T-helper 9 cell (primary cell): ENCODE measurements at places on chromosomes 3 and 15.

DNA sequence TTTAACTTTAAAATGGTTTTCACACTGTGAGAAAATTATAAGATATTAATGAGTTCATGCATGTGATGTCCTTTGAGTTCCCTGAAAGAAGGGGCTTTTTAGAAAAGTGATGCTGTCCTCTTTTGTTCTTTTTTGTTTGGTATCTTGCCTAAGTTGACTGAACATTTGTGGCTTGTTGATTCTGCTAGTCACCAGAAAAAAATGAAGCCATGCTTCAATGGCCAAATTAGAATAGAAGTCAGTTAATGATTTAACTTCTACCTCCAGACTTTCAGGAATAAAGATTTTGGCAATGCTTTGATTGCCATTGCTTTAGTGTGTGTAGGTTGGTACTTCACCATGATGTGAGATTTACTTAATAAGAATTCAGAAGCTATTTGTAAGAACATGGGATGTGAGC is 260.6 kb upstream of the NECTIN3 start:
- no peak for DNase-seq

DNA sequence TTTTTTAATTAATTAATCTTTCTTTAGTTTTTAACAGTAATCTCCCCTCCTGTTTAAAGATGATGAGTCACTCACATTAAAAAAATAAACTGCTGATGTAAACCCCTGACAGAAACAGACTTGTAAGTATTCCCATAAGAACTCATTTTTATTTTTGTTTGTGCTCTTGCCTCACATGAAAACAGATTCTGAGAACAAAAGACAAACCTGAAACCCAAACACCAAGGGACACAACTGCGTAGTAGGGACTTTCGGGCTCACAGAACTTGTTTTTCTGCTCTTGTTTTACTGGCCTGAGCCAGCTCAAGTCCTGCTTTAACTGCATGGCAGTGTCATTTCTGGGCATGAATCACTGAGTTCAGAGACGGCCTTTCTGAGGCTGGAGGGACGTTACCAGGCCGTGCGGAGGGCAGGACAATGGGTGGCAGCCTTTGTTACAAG is 600.8 kb downstream of the FOXP1 start:
- DNase-seq: no peak

DNA sequence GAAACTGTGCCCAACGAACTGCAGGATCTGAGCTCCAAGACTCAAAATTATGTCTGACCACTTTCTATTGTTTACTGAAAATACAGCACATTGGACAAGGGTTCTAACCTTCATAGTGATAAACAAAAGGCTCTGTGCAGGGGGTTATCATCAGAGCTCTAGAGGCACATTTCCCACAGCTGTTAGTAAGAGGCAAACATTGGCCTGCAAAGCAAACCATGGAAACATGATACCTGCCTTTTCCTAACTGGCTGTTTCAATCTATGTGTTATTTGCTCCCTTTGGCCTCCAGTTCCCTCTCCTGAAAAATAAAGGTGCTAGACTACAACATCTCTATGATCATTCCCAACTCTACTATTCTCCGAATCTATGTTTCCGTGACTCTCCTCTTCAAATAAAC is 159.7 kb upstream of the ARHGEF26 start:
- no peak for DNase-seq

DNA sequence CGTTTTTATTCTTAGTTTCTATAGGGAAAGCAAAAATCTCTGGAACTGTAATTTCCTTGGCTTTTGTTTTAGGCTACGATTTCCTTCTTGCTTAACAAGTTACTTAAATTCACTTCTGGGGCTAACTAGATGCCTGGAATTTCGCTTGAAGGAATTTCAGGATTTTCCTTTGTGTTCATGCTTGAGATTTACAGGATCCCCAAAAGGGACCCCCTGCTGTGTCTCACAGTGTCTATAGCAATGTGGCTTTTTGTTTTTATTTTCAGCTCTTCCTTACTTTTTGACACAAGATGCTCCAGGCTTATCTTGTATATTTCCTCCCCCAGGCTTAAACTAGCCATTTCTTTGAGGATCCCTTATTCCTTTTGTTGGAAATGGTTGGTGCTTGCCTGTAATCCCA is 95.5 kb upstream of the DPPA4 start:
- no peak for DNase-seq

DNA sequence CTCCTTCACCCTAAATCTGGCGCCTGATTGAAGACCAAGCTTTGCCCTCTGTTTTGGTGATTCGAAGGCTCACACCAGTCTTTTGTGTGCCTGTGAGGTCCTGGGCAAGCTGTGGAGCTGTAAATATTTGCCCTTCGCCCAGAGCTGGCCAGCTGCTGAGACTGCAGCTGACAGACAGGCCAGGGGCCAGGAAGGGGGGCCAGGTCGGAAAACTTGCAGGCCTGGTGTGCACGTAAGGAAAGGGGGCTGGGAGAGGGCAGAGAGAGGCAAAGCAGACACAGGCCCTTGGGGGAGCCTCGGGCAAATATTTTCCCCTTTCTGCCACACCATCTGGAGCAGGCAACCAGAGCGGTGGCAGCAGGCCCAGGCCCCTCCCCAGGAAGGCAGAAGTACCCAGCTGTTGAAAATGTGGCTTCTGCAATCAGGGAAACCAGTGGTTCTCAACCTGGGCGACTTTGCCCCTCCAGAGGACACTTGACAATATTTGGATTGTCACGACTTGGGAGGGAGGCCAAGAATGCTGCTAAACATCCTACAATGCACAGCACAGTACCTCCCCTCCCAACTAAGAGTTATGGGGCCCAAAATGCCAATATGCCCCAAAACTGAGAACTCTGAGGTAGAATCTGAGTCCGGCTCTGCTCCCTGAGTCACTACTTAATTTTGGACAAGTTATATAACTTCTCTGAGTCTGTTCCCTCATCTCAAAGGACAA is 2.5 kb downstream of the PDZRN3 start:
- no peak for DNase-seq

DNA sequence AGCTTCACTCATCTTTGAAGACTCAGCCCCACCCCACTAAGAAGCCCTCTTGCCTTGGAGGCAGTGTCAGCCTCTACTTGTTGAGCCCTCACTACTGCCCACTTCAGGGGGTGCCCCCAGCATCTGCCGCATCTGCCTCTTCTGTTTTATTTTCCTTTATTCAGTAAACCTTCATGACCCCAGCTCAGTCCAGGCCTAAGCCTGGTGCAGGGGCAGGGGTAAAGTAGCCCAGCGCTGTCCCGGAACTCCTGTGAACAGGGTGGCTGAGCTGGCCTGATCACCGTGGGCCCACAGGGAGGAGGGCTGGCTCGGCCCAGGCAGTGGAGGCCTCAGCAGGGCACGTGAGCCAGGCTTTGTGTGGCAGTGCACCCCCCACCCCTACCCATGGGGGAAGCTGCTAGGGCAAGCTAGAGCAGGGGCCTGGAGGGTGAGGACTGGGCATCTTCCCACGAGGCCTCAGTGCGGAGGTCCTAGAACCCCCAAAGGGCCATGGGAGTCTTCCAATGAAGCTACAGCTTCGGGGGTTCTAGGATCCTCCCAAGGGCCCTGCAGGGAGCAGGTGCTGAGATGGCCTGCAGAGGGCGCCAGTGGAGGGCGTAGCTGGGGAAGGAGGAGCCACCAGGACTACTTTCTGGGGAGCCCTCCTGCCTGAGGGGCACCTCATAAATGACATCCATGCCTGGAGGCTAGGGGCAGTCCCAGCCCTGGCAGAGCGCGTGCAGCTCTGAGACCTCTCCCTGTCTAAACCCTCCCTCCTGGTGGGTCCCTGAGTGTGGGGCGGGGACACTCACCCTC is 36.0 kb downstream of the TSPAN3 start:
- peak; percentile 38 for DNase-seq

- no peak for DNase-seq
Observed at GRCh38 chr3:43921056-43921648, 230.4 kb downstream of the ABHD5 start.

GRCh38 chr3:81816473-81817250 is 55.2 kb upstream of the GBE1 start:
- no peak for DNase-seq

DNA sequence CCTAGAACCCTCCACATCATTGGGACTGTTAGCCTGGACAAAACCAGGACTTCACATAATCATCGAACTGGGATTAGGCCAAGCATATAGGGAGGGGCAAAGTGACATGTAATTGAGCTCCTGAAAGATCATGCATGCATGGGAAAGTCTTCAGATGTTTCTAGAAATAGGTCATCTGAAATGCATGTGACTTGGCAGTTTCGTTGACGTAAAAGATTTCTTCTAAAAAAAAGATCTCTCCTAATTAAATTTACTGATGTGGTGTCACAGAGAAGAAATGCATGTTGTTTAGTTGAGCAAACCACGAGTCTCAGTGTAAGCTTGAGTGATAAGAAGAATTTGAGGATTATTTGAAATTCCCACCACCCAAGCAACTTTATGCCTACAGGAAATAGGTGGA is 70.0 kb upstream of the LIMD1 start:
- DNase-seq: no peak

DNA sequence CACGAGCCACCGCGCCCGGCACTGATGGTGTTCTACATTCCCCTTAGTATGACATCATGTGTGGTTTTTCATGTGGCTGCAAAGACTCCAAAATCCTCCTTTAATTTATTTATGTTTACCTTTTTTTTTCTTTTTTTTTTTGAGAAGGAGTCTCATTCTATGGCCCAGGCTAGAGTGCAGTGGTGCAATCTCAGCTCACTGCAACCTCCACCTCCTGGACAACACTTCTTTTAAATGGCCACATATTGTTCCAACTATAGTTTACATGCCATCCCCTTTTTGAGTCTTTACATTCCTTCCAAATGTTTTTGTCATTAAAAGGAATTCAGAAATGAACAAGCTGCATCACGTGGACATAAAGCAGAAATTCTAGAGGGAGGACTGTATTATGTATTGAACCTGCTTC is 10.3 kb upstream of the CDV3 start:
- DNase-seq: no peak

GRCh38 chr3:153330901-153331300 is 168.9 kb downstream of the RAP2B start:
- no peak for DNase-seq

- no peak for DNase-seq
Observed at GRCh38 chr15:93286446-93286845, 197.4 kb upstream of the RGMA start.

DNA sequence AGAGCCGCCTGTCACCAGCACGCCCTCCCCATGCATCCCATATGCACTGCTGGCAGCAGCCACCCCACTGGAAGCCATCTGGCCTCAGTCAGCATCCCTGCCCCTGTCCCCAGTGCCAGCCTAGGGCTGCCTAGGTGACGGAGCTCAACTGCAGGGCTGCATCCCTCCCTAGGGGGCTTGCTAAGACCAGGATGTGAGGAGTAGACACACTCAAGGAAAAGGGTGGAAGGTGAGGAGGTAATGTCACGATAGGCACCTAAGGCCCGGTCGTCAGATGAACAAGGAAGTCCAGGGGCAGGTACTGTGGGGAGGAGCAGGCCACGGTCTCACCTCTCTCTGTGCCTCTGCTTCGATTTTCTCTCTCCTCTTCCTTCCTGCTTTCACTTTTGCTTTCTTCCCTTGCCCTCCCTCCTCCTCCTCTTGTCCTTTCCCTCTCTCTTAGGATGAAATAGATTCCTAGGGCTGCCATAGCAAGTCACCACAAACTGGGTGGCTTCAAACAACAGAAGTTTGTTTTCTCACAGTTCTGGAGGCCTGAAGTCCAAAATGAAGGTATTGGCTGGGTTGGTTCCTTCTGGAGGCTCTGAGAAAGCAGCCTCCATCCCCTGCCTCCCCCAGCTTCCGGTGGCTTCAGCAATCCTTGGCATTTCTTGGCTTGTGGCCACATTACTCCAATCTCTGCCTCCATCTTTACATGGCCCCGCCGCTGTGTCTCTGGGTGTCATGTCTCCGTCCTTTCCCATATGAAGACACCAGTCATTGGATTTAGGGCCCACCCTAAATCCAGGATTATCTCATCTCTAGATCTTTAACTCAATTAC is 298.3 kb downstream of the SHQ1 start:
- DNase-seq: no peak

- DNase-seq: no peak
Observed at GRCh38 chr3:186985661-186986364, 55.5 kb downstream of the ST6GAL1 start.

DNA sequence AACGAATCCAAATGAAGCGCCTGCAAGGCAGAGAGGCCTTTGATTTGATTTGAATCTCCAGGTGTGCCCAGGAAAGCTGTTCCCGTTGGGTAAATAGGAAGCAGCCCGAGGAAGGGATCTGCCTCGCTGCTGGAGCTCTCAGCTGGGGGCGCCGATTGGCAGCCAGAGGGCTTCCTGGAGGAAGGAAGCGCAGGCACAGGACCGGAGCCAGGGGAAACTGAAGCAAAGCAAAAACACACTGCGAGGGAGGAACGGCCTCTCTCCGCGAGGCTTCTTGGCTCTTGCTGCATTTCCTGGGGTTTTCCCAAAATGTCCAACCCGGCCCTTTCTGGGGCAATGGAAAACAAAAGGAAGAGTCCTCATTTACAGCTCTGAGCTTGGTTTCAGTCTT is 80.3 kb downstream of the TMEM266 start:
- no peak for DNase-seq

GRCh38 chr15:85402195-85402881 is 21.9 kb downstream of the AKAP13 start:
- DNase-seq: no peak

DNA sequence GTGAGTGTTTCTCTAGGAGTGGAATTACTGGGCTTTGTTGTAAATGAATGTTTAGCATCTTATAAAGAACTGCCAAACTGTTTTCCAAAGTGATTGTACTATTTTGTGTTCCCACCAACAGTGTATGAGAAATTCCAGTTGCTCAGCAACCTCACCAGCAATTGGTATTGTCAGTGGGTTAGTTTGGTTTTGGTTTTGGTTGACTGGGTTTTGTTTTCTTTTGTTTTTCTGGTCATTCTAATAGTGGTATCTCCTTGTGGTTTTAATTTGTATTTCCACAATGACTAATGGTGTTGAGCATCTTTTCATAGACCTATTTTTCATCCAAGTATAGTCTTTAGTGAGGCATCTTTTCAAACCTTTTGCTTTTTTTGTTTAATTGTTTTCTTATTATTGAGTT is 27.1 kb downstream of the FILIP1L start:
- no peak for DNase-seq

GRCh38 chr3:186967686-186968085 is 37.4 kb downstream of the ST6GAL1 start:
- no peak for DNase-seq

DNA sequence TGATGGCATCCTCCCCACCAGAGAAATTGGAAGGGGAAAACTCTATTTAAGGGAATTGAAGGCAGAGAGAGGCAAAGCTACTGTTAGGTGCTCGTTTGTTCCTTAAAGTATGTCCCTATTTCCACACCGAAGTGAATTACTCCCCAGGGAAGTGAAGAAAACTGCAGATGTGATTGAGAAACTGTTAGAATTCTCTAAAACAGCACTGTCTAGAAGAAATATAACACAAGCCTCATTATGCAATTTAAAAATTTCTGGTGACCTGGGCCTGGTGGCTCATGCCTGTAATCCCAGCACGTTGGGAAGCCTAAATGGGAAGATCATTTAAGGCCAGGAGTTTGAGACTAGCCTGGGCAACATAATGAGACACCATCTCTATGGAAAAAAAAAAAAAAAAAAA is 305.0 kb downstream of the SHQ1 start:
- no peak for DNase-seq

GRCh38 chr15:96311256-96311955 is 19.1 kb upstream of the NR2F2 start:
- no peak for DNase-seq

- DNase-seq: no peak
Observed at GRCh38 chr3:18349197-18349798, 75.8 kb downstream of the SATB1 start.
